ENCODE measurements at places on chromosomes 16 and 17. TPM values are rescaled to one million over a fixed set of nuclear protein-coding genes. Genes with fewer than 3 reads are reported as not detected.
A peak's percentile ranks its signal among the peaks of the same experiment; 100 is the strongest.

The SULT1A3 gene
- 12.0 TPM for polyA plus RNA-seq

The PRR15L gene
- 21.6 TPM for polyA plus RNA-seq

DNA sequence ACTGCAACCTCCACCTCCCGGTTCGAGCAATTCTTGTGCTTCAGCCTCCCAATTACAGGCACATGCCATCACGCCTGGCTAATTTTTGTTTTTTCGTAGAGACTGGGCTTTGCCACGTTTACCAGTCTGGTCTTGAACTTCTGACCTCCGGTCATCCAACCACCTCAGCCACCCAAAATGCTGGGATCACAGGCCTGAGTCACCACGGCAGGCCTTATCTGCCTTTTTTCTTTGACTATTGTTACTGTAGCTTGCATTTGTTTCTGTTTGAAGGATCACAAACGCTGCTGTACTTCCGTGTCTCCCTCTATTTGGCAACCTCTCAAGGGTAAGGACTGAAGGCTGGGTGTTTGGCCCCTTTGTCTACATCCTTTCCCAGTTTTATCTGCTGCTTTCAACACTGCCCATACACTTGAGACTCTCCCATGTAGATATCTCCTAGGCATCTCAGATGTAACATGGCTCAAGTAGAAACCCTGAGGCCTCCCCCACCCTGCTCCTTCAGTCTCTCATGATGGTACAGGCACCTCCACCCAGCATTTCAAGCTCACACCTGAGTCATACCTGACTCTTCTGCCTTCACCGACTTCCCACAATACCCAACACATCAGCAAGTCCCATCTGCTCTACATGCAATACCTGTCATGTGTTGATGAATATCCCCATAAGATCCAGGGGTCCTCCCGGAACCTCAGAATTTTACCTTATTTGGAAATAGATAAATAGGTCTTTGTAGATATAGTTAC lies 219.0 kb downstream of the CPPED1 start:
- DNase-seq = no peak

DNA sequence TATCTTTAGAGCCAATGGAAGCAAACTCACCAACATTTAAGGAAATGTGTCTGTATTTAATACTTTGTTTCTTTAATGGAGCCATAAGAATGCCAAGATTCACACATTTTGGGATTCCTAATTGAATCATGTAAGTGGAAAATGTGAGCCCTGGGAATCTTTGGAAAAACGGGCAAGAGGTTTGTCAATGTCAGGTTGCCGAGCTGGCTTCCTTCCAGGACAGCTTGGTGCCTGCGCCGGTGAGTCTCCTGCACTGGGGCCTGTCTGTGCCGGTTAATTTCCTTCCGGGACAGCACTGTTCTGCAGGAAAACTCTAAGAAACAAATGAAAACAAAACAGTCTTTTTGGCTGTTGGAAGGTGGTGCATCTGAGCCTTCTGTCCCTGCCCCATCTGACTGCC lies 210.6 kb downstream of the HAPSTR1 start:
- no peak for DNase-seq

- peak; percentile 46 for DNase-seq
Observed at GRCh38 chr16:27374804-27375425, 27.1 kb upstream of the IL21R start.

- DNase-seq = peak; percentile 1
Observed at GRCh38 chr17:63178530-63178929, 212.5 kb downstream of the TANC2 start.

- no peak for DNase-seq
Observed at GRCh38 chr17:28896884-28897768, at the start of gene FLOT2. Gene FLOT2 (minus strand): TSS chr17:28897733. CDS start chr17:28897574, 159 bp downstream.

- no peak for DNase-seq
Observed at GRCh38 chr16:77668201-77668600, 54.1 kb upstream of the NUDT7 start.

DNA sequence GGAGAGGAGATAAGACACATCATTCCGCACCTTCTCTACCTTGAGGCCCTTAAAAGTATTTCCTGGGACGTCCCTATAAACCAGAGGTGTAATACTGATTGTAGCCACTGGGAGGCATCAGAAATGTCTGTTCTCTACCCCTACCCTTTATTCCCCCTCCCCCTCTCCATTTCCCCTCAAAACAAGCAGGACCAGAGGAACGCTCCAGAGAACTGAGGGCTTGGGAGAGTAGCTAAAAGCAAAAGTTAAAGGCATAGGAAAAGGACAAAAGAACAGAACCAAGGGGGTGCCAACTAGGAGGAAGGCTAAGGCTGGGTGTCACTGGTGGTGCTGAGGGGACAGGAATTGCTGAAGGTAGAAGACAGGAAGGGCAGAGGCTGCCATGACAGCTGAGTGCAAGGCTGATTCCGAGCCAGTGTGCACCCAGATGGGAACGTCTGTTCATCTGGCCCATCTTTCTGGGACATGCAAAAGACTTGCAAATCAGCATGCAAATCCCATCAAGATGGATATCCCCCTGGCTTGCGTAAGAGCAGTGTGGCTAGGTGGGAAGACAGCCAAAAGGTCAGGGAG lies 6.7 kb downstream of the CAMTA2 start:
- peak; percentile 68 for DNase-seq

DNA sequence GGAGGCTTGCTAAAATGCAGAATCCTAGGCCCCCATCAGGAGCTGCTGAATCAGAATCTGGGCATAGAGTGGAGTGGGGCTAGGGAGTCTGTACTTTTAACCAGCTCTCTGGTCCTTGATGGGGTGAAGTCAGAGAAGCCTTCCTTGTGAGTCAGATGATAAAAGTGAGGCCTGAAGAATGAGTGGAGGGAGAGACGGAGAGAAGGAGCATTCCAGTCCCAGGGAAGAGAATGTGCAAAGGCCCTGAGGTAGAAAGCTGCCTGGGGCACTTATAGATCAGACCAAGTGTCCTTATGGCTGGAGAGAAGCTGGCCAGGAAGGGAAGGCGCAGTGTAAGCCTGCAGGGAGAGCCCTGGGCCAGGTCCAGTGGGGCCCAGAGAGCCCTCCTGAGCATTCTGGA lies 235.1 kb upstream of the NLRP1 start:
- DNase-seq = no peak

GRCh38 chr17:66464921-66465320 lies 162.5 kb downstream of the PRKCA start:
- DNase-seq = no peak

- DNase-seq = no peak
Observed at GRCh38 chr17:48543854-48544348, 1.0 kb downstream of the HOXB2 start.

GRCh38 chr17:20206591-20206990 lies 197.4 kb downstream of the SPECC1 start:
- no peak for DNase-seq

All from right renal pelvis (tissue), 4 donors.